ENCODE measurements at places on chromosomes 1 and 21.

GRCh38 chr1:43432907-43433306, 20.8 kb downstream of the HYI start:
- no peak for DNase-seq

GRCh38 chr21:42146273-42146805, 72.6 kb upstream of the ABCG1 start:
- DNase-seq = no peak

- DNase-seq = no peak
These were observed 192.8 kb downstream of the HUNK start for GRCh38 chr21:32065654-32066053.

DNA sequence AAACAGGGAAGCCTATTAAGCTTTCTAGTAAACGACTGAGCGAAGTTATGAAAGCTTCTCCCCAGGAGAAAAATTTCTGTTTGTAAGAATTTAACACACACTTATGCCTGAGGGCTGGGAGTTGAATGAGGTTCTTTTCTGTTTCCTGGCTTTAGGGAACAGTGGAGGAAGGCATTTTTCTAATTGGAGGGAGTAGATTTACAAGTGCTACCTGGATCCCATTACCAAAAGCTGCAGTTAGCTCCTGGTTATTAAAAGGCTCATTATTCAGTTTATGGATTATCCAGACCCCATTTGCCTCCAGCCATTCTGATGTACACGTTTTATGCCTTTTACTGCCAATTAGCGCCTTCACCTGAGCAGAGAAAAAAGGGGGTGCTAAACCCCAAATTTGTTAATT, 7.5 kb downstream of the ST6GALNAC3 start:
- no peak for DNase-seq

DNA sequence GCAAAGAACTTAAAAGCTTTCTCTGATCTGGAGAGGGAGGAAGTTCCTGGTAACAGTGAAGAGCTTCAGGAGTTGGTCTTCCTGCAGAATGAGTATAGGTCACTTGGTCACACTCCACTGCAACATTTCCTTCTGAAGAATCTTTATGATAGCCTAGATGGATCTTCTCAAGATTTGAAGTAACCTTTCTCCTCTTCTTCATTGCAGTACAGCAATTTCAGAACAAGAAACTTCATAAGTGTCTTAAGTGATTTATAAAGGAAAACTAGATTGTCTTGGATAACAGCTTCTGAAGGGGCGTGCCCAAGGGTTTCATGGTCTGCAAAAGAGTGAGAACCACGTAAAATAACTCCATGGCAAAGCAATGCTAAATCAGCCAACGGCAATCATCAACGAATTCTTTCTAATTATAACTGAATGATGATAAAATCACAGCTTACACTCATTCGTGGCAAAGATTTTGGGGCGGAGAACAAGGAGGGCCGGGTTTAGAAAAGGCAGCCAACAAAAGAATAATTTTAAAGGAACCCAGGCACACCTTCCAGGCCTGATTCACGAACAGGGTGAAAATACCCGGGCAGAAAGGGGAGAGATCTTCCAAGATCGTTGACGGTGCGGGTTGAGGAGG, 53.9 kb upstream of the ASPM start:
- DNase-seq = no peak

Data from iPS DF 19.7 (cell line).